Endothelial cell of umbilical vein (primary cell): ENCODE measurements at places on chromosomes 11 and 22. TPM values are rescaled to one million over a fixed set of nuclear protein-coding genes. Genes with fewer than 3 reads are reported as not detected.

DNA sequence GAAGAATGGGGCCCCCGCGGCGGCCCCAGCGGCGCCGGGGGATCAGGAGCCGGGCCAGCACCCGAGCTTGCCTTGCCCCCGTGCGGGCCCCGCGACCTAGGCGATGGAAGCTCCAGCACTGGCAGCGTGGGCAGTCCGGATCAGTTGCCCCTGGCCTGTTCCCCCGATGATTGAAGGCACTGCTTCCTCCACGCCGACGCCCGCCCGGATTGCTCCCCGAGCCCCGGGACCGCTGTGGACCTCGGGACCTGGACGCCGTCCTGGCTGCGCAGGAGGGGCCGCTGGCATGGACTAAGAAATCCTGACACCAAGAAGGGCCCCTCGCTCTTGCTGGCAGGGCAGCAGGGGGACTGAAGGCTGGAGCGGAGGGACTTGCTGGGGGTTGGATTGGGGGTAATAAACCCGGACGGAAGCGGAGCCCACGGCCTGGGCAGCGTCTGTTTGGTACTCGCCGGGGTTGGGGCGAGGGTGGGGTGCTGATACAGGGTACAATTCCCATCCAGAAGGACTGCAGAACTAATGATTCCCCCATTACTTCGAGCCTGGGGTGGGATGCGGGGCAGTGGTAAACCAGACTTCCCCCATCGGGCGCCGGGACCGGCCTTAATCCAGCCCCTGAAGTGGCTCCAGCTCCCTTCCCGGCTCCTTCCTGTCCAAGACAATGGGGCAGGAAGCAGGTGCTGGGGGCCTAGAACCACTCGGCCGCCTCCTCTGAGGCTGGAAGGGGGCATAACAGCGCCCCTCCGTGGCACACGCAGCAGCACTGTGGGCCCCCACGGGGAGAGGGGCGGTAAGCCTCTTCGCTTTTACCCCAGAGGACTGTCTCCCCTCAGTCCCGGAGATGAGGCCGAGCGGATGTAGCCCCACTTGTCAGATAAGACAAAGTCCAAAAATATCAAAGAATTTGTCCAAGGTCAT, 1.0 kb downstream of the CCDC85B start:
- peak; percentile 89 for DNase-seq
- H3K27ac ChIP-seq = peak overlapping the region; percentile 99
- no peaks in the 10 kb centered on the region for H3K27me3 ChIP-seq
- H3K4me1 ChIP-seq = peaks cover 69% of the 10 kb centered on the region

GRCh38 chr11:12737024-12737423, 62.8 kb downstream of the TEAD1 start:
- no peak overlapping the region for H3K27ac ChIP-seq
- H3K4me3 ChIP-seq = no peak overlapping the region
- no peaks in the 10 kb centered on the region for H3K27me3 ChIP-seq

DNA sequence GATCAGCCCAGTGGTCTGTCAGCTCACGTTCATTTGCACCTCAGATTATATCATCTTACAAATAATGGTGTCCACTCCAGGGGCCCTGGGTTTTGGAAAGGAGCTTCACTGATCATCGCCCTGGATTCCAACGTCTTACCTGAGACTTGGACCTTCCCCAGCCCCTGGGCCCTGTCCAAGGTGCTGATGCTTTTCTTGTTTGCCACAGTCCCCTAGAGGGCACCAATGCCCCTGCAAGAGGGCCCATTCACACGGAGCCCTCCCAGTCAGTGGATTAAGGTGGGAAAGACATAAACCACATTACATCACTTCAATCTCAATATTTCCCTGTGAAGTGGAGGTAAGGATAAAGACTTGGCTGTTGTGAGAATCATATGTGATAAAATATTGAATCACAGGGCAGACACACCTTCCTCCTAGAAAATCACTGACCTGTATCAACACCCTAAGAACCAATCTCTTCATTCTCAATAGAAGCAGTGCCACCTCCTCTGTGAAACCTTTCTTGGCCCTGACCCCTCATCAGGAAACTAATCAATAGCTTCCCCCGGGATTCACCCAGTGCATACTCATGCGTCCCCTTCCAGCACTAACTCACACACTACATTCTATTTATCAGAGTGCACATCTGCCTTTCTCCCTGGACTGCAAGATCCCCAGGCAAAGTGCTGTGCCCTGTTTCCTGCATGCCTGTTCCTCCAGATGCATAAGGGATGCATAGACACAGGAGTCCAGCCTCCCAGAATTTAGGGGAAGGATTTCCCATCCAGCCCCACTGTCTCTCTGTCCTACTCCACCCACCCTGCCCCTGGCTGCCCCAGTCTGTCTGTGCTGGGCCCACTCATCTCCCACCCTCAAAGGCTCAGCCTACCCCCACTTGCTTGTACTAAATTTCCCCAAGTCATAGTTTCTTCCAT, 167.0 kb downstream of the BUD13 start:
- no peaks in the 10 kb centered on the region for H3K27me3 ChIP-seq
- no peak overlapping the region for H3K27ac ChIP-seq
- H3K4me1 ChIP-seq = peaks cover 15% of the 10 kb centered on the region
- peak; percentile 60 for DNase-seq
- H3K36me3 ChIP-seq = no peaks in the 10 kb centered on the region

The PKDREJ gene
- total RNA-seq = not detected in 2 replicates

GRCh38 chr22:32482708-32483107, 8.1 kb downstream of the FBXO7 start:
- no peak for DNase-seq
- no peaks in the 10 kb centered on the region for H3K27me3 ChIP-seq
- H3K4me1 ChIP-seq = no peaks in the 10 kb centered on the region

GRCh38 chr11:117562136-117562535, 234.5 kb downstream of the CEP164 start:
- no peak overlapping the region for H3K4me3 ChIP-seq
- DNase-seq = no peak
- no peaks in the 10 kb centered on the region for H3K27me3 ChIP-seq
- no peaks in the 10 kb centered on the region for H3K36me3 ChIP-seq
- no peaks in the 10 kb centered on the region for H3K4me1 ChIP-seq

The BIRC3 gene
- total RNA-seq = 0.60 and 1.4 TPM in 2 replicates

The GDPD4 gene
- total RNA-seq = not detected in 2 replicates

The BCO2 gene
- total RNA-seq = 1.4 and 1.9 TPM in 2 replicates

DNA sequence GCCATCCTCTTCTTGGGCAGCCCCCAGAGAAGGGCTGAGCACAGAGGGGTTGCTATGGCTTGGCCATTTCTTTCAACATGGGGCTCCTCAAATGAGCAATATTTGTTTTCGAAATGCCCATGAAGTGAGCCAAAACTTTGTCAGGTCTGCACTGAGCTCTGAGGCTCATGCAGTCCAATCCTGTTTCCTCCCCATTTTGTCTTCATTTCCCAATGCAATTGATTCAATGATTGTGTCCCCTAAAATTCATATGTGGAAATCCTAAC, 60.6 kb upstream of the CD44 start:
- H3K27me3 ChIP-seq = no peaks in the 10 kb centered on the region
- H3K4me1 ChIP-seq = peaks cover 33% of the 10 kb centered on the region

- no peak overlapping the region for H3K4me3 ChIP-seq
- no peak overlapping the region for H3K27ac ChIP-seq
- peaks cover 4% of the 10 kb centered on the region for H3K4me1 ChIP-seq
- H3K36me3 ChIP-seq = no peaks in the 10 kb centered on the region
- DNase-seq = no peak
Measured at GRCh38 chr22:36206255-36206654, 4.6 kb upstream of the APOL4 start.

GRCh38 chr11:77568916-77569675, 20.7 kb upstream of the AQP11 start:
- H3K4me1 ChIP-seq = no peaks in the 10 kb centered on the region
- no peaks in the 10 kb centered on the region for H3K27me3 ChIP-seq
- no peak overlapping the region for H3K4me3 ChIP-seq
- no peaks in the 10 kb centered on the region for H3K36me3 ChIP-seq

DNA sequence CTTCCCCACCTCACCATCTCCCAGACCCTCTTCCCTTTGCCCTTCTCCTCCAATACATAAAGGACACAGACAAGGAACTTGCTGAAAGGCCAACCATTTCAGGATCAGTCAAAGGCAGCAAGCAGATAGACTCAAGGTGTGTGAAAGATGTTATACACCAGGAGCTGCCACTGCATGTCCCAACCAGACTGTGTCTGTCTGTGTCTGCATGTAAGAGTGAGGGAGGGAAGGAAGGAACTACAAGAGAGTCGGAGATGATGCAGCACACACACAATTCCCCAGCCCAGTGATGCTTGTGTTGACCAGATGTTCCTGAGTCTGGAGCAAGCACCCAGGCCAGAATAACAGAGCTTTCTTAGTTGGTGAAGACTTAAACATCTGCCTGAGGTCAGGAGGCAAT, 58.2 kb downstream of the TIMP3 start:
- no peaks in the 10 kb centered on the region for H3K4me1 ChIP-seq
- no peak overlapping the region for H3K27ac ChIP-seq
- DNase-seq = no peak
- no peak overlapping the region for H3K4me3 ChIP-seq
- H3K36me3 ChIP-seq = no peaks in the 10 kb centered on the region

The LIF gene
- 0.27 and 0.35 TPM in 2 replicates for total RNA-seq

DNA sequence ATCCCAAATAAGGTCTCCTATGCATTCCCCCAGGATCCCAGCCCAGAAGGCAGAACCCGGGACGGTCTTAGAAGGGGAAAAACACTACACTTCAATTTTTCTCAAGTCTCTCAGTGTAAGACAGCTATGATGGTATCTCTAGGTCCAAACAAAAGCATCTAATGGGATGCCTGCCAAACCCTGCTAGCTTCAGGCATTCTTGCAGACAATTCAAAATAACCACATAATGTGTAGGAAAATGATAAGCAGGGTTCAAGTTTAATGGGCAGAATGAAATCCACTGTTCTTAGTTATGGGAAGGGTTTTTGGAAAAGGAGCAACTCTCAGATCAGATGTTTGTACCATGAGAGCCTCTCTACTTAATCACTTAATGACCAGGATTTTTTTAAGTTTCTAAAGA, 119.8 kb upstream of the ANO1 start:
- H3K4me1 ChIP-seq = peaks cover 9% of the 10 kb centered on the region
- no peak overlapping the region for H3K27ac ChIP-seq
- H3K4me3 ChIP-seq = no peak overlapping the region

- H3K4me3 ChIP-seq = no peak overlapping the region
- peak; percentile 87 for DNase-seq
- H3K27ac ChIP-seq = no peak overlapping the region
Measured at GRCh38 chr11:124837491-124837856, 27.8 kb upstream of the ROBO3 start.

DNA sequence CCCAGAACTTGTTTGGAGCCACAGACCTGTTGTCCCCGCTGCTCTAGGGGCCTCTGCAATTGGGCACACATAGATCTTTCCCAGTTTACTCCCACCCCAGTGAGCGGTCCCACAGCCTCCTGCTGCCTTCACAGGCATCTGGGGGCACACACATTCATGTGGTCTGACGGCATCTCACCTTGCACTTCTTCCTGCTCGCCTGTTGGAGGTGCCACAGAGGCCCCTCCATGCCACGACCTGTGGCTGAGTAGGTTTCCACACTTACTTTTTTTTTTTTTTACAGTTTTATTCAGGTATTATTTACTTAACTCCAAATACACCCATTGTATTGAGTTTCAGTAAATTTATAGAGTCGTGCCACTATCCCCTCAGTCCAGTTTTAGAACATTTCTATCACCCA, 68.9 kb upstream of the SEPTIN5 start:
- no peak for DNase-seq
- H3K27me3 ChIP-seq = peaks cover 6% of the 10 kb centered on the region
- no peaks in the 10 kb centered on the region for H3K36me3 ChIP-seq

GRCh38 chr22:29233277-29233877, 27.7 kb downstream of the EMID1 start:
- no peaks in the 10 kb centered on the region for H3K27me3 ChIP-seq
- no peak overlapping the region for H3K4me3 ChIP-seq
- H3K36me3 ChIP-seq = no peaks in the 10 kb centered on the region
- H3K27ac ChIP-seq = no peak overlapping the region
- DNase-seq = no peak
- H3K4me1 ChIP-seq = peaks cover 8% of the 10 kb centered on the region

- H3K36me3 ChIP-seq = no peaks in the 10 kb centered on the region
- no peaks in the 10 kb centered on the region for H3K4me1 ChIP-seq
- H3K27me3 ChIP-seq = peaks cover 13% of the 10 kb centered on the region
- no peak for DNase-seq
Measured at GRCh38 chr11:9039198-9039597, 35.4 kb upstream of the NRIP3 start.

The CCDC87 gene
- 0.22 and 0.28 TPM in 2 replicates for total RNA-seq

GRCh38 chr11:19561011-19561410, 151.6 kb upstream of the NAV2 start:
- peak; percentile 81 for DNase-seq
- H3K27ac ChIP-seq = peak overlapping the region; percentile 61
- no peak overlapping the region for H3K4me3 ChIP-seq
- no peaks in the 10 kb centered on the region for H3K27me3 ChIP-seq
- peaks cover 23% of the 10 kb centered on the region for H3K4me1 ChIP-seq

The PHLDA2 gene
- 44.5 and 51.5 TPM in 2 replicates for total RNA-seq

The FGF3 gene
- not detected in 2 replicates for total RNA-seq

The SMIM35 gene
- total RNA-seq = not detected in 2 replicates

The AMOTL1 gene
- total RNA-seq = 37.8 and 41.8 TPM in 2 replicates
